NCI-H187 (cell line): ENCODE measurements at places on chromosomes 4 and X.

GRCh38 chrX:30141966-30142365, 73.4 kb upstream of the MAGEB2 start:
- no peak for DNase-seq

DNA sequence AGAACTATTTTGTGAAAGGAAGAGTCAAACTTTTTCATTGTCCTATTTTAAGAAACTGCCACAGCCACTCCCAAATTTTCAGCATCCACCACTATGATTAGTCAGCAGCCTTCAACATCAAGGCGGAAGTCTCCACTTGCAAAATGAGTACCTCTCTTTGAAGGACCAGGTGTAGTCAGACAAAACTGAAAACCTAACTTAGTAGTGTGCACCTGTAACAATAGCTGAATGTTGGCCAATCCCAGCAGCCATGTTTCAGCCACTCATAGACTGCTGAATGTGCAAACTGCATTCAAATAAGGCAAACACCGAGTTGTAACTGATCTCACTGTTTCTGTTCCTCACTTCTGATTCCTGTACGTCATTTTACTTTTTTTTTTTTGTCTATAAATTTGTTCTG, 341.1 kb downstream of the IL15 start:
- no peak for DNase-seq

DNA sequence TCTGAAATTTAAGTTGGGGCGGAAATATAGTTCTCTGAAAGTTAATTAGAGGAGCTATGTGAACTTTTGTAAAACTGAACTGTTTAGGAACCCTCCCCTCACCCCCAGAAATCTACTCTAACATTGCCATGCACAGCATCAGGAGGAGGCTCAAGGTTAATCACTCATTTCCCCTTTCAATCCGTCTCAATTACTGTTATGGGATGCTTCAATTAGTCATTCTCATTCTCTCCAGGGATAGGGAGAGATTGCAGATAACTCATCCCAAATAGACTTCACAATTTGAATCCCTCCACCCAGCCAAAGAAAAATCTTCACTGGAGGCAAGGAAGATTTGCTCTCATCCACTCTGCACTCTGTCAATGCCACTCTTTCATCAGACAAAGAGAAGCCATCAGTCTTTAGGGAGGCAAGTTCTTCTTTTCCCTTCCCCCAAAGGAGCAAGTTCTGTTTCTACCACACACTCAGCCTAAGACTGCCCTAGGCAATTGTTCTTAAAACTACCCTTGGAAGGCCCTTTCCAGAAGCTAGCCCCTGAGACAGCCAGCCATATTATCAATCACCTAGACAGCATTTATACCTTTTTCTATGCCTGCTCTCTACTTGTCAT, 140.4 kb downstream of the SLC10A7 start:
- no peak for DNase-seq

GRCh38 chr4:76504613-76505465, 69.8 kb downstream of the SHROOM3 start:
- peak; percentile 18 for DNase-seq

GRCh38 chr4:146638786-146639505, at the start of gene POU4F2:
POU4F2 (plus strand) TSS chr4:146638893; CDS start chr4:146639141, 248 bp downstream.
- DNase-seq: no peak

DNA sequence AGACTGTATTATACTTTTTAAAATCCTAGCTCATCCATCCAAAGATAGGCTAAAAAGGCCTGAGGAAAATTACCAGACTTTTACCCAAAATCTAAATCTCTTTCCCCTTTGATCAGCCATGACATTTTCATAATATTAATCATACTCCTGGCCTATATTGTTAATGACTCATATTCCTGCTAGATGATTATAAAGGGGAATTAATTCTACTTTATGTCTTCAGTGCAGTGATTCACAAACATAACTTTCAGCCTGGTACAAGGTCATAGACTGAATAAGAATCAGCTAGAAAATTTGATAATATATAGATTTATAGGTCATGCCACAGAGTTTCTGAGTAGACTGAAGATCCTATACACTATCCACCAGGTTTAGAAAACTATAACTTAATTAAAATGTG, 1905.4 kb downstream of the C4orf33 start:
- no peak for DNase-seq

GRCh38 chrX:72045141-72045540, 86.6 kb downstream of the RTL5 start:
- DNase-seq: no peak

DNA sequence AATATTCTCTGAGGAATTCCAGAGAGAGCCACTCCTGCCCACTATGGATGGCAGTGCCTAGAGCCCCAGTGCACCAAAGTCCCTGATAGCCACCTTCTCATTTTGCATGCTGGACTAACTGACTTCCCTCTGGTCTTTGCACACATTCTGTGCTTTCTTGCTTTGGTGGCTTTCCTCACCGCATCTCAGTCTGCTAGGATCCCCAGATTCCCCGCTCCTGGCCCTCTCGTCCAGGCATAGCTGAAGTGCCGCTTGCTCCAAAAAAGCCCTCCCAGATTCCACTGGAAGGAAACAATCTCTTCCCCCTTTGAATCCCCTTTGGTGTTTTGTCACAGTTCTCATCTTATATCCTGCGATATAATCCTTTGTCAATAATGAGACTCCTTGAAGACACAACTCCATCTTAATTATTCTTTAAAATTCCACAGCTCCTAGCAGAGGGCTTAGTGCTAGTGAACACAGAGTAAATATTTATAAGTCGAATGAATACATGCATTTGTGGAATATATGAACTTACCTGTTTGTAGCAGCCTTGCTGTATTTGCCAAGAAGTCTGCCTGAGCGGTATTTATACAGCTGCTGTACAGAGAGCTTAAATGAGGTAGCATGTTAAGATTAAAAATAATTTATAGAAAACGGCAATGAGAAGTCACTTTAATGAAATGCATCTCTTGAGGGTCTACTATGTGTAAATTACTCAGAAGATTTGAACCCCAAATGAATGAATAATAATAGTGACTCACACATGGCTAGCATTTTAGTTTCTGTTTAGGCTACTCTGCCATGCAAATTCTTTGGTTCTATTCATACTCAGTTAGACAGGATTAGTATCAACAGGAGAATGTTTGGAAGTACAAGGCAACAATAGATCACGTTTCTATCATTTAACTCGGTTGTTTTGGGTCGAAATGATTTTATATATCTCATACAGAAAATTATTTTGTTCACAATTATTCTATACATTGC, 421.9 kb upstream of the TENM3 start:
- DNase-seq: no peak

DNA sequence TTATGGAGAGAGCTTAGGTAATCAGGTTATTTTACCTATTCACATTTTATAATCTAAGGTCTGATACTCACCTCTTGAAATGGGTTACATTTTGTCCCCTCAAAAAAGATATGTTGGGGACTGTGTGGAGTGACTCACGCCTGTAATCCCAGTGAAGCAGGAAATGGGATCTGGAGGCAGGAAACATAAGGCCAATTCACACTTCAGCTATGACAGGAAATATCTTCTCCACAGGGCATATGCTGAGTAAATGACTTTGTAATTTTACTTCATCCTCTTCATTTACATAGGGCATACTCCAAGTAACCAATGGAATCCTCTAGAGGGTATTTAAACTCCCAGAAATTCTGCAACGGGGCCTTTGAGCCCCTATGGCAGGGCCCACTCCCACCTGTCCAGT, 54.8 kb upstream of the ZMAT1 start:
- DNase-seq: no peak

DNA sequence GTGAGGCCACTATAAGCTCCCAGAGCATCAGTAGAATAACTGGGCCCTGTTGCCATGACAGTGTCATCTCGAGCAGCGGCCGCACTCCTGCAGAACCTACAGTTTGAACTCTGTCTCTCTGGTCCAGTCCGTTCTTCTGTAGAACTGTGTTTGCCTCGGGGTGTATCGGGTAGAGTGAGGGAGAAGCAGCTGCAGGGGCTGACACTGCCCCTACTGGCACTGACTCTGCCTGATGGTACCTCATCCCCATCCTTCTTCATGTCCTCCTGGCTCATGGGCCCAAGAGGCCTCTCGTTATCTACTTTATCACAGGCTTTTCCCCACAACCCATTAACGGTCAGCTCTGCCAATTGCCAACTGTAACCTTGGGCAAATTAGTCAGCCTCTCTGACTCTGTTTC, 96.5 kb downstream of the NPNT start:
- DNase-seq: no peak

DNA sequence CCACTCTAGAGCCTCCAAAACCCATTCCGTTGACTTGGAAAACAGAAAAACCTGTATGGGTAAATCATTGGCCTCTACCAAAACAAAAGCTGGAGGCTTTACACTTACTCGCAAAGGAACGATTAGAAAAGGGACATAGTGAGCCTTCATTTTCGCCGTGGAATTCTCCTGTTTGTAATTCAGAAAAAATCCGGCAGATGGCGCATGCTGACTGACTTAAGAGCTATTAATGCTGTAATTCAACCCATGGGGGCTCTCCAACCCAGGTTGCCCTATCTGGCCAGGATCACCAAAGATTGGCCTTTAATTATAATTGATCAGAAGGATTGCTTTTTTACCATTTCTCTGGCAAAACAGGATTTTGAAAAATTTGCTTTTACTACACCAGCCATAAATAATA, 60.8 kb downstream of the ZNF732 start:
- peak; percentile 36 for DNase-seq

DNA sequence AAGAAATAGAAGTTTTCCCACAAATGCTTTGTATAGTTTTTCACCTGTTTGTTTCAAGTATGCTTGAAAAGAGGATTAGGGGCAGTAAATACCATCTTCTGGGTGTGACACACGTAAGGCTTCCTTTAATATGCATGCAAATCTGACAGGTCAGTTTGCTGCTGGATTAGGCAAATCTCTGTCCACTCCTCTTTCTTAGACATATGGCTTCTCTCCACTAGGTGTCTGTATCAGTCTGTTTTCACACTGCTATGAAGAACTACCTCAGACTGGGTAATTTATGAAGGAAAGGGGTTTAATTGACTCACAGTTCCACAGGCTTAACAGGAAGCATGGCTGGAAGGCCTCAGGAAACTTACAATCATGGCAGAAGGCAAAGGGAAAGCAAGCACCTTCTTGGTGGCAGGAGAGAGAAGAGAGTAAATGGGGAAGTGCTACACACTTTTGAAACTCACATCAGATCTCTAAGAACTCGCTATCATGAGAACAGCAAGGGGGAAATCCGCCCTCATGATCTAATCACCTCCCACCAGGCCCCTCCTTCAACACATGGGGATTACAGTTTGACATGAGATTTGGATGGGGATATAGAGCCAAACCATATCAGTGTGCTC, 66.9 kb downstream of the TAB3 start:
- DNase-seq: no peak

GRCh38 chr4:15233626-15234025, 194.2 kb upstream of the C1QTNF7 start:
- no peak for DNase-seq

GRCh38 chr4:169238445-169238844, 32.3 kb downstream of the SH3RF1 start:
- DNase-seq: no peak
